Stimulated activated CD4-positive, alpha-beta T cell treated with anti-CD3 and anti-CD28 coated beads, Interleukin-1b, Interleukin-23, amount 100 ng/mL, for 1 hour (primary cell): ENCODE measurements at places on chromosomes 16 and 17.

DNA sequence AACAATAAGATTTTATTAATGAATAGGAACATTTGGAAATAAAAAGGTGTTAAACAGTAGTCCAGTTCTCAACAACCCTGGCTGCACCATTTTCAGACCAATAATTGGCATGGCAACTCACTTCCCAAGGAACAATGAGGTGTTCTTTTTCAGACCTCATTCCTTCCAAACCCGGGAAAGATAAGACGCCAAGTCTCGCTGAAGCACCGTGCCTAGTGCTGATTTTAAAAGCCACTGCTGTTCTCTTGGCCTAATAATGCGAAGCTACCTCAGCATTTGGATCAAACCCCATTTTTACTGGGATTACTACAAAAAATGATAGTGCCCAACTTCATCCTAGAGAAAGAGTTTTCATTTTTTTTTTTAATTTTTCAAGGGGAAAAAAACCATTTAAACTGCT, 75.2 kb upstream of the NOL11 start:
- DNase-seq = no peak

DNA sequence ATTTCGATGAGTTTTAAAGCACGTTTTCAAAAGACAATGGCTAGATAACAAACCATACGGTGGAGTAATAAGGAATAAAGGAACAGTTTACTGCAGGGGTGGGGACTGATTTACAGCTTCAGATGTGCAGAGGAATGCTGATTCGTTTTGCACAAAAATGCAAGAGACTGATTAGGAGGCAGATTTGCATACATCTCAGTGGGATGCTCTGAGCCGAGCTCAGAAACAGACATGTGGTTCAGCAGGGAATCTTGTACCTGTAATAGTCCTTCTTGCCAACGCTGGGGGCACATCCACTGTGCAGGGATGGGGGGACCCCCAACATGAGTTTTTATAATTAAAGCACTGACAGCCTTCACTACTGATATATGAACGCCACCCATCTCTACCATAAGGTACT, 308.0 kb downstream of the GRIN2A start:
- DNase-seq = no peak

DNA sequence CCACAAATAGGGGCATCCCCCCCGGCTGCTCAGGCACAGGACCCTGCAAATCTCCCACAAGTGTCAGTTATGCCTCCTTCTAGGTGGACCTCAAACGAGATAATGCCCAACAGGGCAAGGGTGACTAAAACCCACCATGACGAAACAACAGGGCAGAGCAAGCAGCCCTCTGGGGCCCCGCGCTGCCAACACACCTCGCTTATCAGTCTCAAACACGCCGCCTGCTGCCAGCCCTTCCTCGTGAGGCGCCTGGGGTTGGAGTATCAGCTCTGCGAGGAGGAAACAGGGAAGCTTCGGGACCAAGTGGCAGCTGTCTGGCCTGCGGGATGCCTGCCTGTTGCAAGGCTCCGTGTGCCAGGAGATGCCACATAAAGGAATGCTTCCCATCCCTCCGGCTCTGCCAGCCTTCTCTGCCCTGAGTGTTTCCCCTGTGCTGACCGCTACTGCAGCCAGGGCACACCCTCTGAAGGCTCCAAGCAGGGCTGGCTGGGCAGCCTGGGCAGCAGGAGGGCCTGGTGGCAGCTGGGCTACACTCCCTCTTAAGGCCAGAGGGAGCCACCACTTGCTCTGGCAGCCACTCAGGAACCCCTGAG, 2.5 kb downstream of the SMIM5 start:
- DNase-seq = no peak

DNA sequence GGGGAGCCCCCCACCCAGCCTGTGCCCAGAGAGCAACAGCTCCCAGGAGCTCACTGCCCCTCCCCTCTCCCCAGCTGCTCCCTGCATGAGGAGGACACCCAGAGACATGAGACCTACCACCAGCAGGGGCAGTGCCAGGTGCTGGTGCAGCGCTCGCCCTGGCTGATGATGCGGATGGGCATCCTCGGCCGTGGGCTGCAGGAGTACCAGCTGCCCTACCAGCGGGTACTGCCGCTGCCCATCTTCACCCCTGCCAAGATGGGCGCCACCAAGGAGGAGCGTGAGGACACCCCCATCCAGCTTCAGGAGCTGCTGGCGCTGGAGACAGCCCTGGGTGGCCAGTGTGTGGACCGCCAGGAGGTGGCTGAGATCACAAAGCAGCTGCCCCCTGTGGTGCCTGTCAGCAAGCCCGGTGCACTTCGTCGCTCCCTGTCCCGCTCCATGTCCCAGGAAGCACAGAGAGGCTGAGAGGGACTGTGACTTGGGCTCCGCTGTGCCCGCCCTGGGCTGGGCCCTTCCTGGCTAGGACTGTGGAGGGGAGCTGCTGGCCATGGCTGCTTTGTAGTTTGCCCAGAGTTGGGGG, 584 bp downstream of the TCAP start:
- no peak for DNase-seq

DNA sequence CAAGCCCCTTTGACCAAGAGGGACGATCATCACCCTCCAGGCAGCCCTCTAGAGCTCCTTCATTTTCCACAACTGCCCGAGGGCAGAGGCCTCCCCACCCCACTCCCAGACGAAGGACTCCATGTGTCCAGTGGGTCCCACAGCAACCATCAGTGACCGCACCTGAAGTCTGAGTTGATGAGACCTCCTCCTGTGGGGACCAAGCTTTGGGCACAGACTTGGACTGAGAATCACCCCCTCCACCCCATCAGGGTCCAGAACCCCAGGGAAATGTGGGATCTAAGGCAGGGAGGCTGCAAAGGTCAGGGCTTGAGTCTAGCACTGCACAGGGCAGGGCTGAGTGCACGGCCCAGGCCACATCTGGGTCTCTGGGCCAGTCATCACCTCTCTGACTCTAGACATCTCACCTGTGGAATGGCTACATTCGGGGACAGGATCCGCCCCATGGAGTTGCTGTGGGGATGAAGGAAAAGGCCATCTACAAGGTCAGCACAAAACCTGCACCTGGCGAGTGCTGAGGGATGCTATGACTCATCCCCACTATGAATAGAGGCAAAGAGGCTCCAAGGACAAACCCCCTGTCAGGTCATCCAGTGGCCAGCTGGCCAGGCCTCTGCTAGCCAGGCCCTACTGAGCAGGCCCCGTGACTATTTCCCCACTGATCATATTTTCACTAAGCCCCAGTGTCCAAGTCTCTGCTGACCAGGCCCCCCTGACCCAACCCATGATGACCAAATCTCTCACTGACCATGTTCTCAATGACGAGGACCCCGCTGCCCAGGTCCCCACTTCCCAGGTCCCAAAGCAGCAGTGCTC, 38.4 kb downstream of the TNFRSF13B start:
- no peak for DNase-seq
